ENCODE measurements at places on chromosomes 1 and 21.

DNA sequence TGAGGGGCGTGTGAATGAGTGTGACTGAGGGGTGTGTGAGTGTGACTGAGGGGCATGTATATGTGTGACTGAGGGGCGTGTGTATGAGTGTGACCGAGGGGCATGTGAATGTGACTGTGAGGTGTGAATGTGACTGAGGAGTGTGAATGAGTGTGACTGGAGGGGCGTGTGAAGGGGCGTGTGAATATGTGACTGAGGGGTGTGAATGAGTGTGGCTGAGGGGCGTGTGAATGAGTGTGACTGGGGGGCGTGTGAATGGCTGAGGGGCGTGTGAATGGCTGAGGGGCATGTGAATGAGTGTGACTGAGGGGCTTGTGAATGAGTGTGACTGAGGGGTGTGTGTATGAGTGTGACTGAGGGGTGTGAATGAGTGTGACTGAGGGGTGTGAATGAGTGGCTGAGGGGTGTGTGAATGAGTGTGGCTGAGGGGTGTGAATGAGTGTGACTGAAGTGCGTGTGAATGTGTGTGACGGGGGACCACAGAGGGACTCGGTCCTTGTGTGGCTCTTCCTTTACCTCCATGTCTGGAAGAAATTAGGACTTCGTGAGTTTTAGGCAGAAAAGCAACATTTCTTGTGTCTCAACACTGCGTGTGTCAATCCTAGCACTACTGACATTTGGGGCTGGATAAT, 105.8 kb downstream of the GLIS1 start:
- DNase-seq, result no peak

DNA sequence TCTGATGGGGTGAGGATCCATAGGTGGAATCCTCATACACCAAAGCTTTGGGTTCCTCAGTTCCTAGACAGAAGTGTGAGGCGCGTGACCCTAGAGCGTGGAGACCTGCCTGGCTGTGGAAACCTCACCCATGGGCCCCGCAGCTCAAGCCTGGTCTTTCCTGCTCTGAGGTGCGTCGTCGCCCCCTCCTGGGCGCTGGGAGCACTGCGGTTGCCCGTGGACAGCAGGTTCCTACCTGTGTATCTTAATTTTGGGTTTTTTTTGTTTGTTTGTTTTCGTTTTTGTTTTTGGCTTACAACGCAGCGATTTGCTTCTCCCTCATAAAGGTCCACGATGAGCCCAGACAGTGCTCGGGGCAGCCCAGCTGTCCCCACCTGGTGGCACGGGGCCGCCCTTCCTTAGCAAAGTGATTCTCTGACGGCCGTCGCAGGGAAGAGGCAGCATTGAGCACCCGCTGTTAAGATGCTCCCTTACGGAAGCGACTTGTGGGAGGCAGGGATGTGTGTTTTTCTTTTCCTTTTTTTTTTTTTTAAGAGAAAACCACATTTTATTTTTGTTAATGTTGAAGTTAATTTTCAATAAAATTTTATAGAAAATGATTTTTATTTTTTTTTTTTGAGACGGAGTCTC, 36.5 kb upstream of the TRAPPC10 start:
- peak; percentile 72 for DNase-seq

GRCh38 chr1:203462878-203463277, 12.7 kb upstream of the PRELP start:
- no peak for DNase-seq

- no peak for DNase-seq
Measured at GRCh38 chr1:77614037-77614436, 68.4 kb downstream of the ZZZ3 start.

DNA sequence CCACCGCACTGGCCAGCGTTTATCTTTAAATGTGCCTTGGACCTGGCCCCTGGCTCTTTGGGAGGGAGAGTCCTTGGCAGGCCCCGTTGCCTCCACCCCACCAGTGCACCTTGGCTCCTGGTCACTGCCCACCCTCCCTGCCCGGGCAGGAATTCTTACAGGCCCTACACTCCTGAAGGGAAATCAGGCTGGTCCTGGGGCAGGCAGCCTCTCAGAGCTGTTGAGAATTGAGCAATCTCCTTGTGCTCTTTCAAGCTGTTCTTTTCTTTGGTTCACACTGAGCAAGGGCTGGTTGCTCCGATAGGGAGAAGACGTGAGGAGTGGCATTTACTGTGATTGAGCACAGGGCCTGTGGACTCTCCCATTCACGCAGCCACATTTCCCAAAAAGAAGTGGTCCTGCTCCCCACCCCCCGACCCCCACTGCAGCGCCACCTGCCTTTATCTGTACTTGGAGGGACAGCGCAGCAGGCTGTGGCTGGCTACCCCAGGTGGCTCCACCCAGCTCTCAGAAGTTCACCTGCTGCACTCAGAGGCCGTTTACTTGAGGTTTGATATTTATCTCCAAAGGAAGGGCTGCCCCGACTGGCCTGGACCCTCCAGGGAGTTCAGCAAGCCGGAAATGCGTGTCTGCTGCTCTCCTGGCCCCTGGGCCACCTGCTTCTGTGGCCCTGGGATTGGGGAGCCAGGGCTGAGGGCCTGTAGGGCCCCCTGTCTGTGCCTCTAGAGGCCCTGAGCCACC, 47.8 kb downstream of the SKI start:
- DNase-seq, result no peak

- no peak for DNase-seq
Measured at GRCh38 chr1:206419783-206420182, 50.5 kb upstream of the IKBKE start.

GRCh38 chr1:210233216-210233494, 559 bp downstream of the SERTAD4 start:
- no peak for DNase-seq

GRCh38 chr1:56286506-56286905, 292.9 kb downstream of the PLPP3 start:
- no peak for DNase-seq

DNA sequence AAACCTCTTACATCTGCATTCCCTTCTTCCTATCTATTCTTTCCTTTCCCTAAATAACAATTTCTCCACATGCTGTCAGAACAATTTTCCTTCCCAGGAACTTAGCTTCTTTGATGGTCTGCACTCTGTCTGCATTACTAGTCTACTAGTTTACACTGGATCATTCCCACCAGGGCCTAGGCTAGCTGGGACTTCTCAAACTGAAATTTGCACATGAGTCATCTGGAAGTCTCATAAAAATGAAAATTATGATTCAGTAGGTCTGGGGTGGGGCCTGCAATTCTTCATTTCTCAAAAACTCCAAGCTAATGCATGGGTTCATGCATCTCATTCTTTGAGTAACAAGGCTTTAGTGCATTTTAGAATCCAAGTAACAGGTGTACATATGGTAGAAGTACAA, 74.2 kb downstream of the GABPA start:
- no peak for DNase-seq

GRCh38 chr1:67044631-67045270, 9.2 kb downstream of the SLC35D1 start:
- DNase-seq, result no peak

- no peak for DNase-seq
Measured at GRCh38 chr1:174239541-174239940, 80.2 kb downstream of the RABGAP1L start.

DNA sequence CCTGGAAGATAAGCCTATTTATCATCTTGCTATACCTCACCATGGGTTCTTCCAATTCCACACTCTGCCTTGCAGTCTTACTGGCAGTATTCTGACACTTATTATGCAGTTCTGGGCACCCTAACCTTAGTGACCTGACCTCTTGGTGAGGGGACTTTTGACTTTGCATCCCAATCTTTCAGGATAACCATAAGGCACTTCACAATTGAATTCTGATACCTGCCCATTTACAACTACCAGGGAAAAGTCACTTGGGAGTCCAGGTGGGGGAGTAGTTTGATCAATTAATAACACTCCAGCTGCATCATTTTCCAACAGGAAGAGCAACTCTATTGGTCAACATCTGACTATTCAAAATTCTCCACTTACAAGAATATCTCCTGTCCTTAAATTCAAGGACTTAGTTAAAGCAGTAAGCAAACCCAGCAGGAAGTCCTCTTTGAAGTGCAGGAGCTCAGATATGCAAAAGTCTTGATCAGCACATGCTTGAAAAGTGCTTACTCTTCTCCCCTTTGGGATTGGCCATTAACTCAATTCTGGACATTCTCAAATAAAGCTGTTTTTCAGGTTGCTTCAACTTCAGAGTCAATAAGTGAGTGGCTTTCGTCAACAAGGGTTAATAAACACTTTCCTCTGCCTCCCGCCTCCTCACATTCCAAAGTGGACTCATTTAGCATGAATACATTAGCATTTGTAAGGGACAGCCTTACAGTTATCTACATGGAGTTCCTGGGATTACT, 177.4 kb upstream of the NRIP1 start:
- no peak for DNase-seq

Measured in stimulated activated CD8-positive, alpha-beta memory T cell treated with anti-CD3 and anti-CD28 coated beads, Interleukin-4, amount 100 ng/mL, for 24 hours (primary cell).